ENCODE measurements at places on chromosomes 11 and 22.
A peak's percentile ranks its signal among the peaks of the same experiment; 100 is the strongest.

- H3K27me3 ChIP-seq = no peaks in the 10 kb centered on the region
- DNase-seq = no peak
- H3K4me3 ChIP-seq = no peak overlapping the region
Measured at GRCh38 chr22:17194213-17194612, 25.0 kb downstream of the ADA2 start.

DNA sequence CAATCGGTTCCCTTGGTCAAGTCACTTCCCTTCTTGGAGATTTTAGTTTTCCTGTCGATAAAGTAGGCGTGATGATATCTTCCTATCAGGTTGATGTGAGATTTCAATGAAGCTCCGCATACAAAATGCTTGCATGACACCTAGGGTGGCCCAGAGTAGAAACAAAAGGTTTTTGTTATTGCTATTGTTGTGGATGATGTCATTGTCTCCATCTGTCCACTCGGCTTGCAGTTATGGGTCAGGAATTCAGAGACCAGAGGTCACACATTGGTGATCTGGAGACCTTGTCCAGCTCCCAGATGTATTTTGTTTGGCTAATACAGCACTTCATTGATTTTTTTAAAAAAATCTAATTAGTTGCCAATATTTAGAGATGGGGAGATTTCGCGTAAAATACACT, 382.1 kb downstream of the MN1 start:
- DNase-seq = no peak
- no peaks in the 10 kb centered on the region for H3K36me3 ChIP-seq
- H3K27ac ChIP-seq = no peak overlapping the region
- no peaks in the 10 kb centered on the region for H3K27me3 ChIP-seq

GRCh38 chr11:57276971-57277675, 40.1 kb upstream of the APLNR start:
- H3K4me3 ChIP-seq = no peak overlapping the region
- no peaks in the 10 kb centered on the region for H3K4me1 ChIP-seq
- no peaks in the 10 kb centered on the region for H3K36me3 ChIP-seq
- no peak for DNase-seq

DNA sequence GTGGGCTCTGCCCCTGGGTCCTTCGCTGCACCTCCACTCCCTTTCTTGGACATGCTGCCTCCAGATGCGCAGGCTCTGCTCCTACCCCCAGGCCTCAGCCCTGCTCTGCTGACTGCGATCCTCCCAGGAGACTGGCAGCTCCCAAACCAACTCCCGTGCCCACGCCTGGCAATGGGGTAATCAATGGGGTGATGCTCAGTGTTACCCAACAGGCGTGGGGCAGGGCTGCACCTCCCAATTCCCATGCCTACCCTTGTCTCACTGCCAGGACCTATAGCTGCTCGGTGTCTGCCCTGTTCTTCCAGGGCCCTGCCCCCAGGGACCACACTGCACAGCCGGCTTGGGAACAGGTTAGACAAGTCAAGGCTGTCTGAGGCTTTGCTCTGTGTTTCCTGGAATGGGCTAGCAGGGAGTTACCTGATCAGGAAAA, at the start of gene ALDH3B2:
Gene ALDH3B2, minus strand, starts transcription at position 182 of the 430 bp plus-strand sequence. CDS start 7,688 bp downstream, outside the sequence.
- no peaks in the 10 kb centered on the region for H3K36me3 ChIP-seq
- peaks cover under 1% of the 10 kb centered on the region for H3K4me1 ChIP-seq
- no peaks in the 10 kb centered on the region for H3K27me3 ChIP-seq
- no peak within 1 kb of the TSS for H3K27ac ChIP-seq

DNA sequence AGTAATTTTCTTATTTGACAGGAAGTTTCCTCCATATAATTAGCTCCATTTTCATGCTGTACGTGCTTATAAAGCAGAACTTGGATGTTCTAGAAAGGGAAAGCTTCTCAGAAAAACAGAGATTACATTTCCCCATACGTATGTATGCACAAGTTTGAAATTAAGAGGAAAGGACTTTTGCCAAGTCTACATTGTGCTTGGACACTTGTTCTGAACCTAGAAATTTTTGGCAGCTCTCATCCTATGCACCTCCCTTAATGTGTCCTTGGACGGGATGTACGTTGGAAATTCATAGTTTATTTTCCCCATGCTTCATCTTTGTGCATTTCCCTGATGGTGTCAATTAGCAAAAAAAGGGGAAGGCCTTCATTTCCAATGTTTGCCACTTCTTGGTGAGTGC, 322.7 kb downstream of the BLID start:
- DNase-seq = no peak
- H3K27me3 ChIP-seq = no peaks in the 10 kb centered on the region
- H3K4me1 ChIP-seq = no peaks in the 10 kb centered on the region
- H3K27ac ChIP-seq = no peak overlapping the region
- no peaks in the 10 kb centered on the region for H3K36me3 ChIP-seq

DNA sequence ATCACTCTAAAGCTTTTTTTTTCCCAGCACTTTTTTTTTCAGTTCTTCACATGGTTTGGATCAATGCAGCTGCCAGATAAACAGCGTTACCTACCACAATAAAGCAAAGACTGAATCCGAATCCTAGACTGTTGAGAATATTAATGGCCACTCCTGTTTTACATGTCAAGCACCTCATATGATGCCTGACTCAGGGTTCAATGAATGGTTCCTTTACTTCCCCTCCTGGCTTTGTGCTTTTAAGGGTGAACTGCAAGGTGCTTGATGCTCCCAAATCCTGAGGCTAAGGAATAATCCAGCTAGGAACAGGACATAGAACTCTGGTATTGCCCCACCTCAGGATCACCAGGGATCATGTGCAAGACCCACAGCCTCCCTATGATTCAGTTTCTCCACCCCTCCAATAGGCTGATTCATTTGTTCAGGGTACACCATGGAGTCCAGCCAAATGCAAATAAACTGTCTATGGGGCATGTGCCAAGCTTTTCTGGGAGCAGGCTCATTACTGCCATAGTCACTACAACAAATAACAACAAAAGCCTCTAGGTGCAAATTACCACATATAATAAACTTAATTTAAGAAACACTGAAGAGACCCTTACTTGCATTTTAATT, 104.3 kb downstream of the GAB2 start:
- H3K27ac ChIP-seq = no peak overlapping the region
- DNase-seq = no peak
- H3K4me3 ChIP-seq = no peak overlapping the region
- H3K27me3 ChIP-seq = no peaks in the 10 kb centered on the region

DNA sequence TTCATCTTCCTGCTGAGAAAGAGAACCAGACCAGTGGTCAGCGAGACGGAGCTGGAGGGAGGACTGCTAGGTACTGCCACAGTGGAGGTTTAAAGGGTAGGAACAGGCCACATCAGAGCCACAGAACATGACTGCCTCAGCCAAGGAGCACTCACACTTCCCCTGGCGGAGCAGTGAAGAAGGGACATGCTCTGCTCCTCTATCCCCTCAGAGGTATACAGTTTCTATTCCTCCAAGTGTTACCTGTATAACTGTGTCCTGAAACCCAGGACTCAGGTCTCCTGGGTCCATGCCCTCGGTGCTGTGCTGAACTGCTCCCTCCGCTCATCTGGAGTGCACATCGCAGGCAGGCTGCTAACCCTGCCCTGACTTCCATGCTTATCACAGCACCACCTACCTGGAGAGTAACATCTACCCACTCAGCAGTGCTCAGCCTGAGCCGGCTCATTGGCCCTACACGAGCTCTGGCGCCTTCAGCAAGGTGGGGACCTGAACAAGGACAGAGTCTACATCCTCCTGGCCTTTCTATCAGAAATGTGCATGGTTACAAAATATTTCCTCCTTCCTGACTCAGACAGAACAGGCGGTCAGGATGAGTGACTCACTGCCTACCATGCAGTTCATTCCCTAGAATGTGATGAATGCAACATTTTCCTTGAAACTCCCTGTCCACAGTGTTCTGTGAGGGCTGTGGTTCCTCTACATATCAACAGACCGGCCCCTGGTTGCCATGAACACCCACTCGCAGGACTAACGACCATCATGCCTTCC, 52.9 kb downstream of the C11orf58 start:
- no peaks in the 10 kb centered on the region for H3K4me1 ChIP-seq
- H3K4me3 ChIP-seq = no peak overlapping the region
- H3K36me3 ChIP-seq = no peaks in the 10 kb centered on the region
- DNase-seq = no peak
- no peak overlapping the region for H3K27ac ChIP-seq

GRCh38 chr22:38844315-38845003, 631 bp upstream of the NPTXR start:
- peaks cover 13% of the 10 kb centered on the region for H3K4me1 ChIP-seq
- H3K4me3 ChIP-seq = peak overlapping the region; percentile 26
- no peak overlapping the region for H3K27ac ChIP-seq
- peaks cover 59% of the 10 kb centered on the region for H3K27me3 ChIP-seq

DNA sequence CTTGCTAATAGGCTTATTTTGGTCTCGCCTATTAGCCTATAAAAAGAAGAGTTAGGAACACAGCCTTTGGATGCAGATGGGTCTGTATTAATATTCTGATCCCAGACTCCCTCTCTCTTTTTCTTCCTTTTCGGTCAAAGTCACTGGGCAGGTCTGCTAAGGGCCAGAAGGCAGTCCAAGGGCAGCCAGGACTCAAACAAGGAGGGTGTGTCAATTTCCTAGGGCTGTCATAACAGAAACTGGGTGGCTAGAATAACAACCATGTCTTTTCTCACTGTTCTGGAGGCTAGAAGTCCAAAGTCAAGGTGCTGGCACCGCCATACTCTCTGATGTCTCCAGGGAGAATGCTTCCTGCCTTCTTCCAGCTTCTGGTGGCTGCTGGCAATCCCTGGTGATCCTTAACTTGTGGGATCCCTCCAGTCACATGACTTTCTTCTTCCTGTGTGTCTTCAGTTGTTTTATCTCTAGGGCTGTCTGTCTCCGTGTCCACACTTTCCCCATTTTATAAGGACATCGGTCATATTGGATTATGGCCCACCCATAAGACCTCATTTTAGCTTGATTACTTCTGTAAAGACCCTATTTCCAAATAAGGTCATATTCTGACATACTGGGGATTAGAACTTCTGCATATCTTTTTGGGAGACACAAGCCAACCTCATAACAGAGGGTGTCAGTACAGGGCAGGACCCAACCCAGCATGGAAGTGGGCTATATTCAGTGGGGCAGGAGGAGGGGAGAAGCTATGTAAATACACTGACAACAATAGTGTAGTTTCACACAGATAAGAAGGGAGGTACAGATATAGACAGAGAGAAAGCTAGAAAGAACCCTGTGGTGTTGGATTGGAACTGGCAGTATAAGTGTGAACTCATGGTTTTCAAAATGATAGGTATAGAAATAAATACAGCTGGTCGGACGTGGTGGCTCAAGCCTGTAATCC, 5.9 kb upstream of the CSF2RB start:
- H3K27me3 ChIP-seq = peaks cover 10% of the 10 kb centered on the region
- no peak overlapping the region for H3K4me3 ChIP-seq
- no peaks in the 10 kb centered on the region for H3K36me3 ChIP-seq
- no peak overlapping the region for H3K27ac ChIP-seq

All from B cell (primary cell).